ENCODE measurements at places on chromosomes 7 and 10. TPM values are rescaled to one million over a fixed set of nuclear protein-coding genes. Genes with fewer than 3 reads are reported as not detected.

Gene PNLIP
- total RNA-seq: not detected

Gene ATOH7
- total RNA-seq: 0.28 TPM

Gene SDK1
- total RNA-seq: 0.19 TPM

Gene EN2
- total RNA-seq: not detected

Gene SPDYE11
- total RNA-seq: not detected

Gene CALHM1
- total RNA-seq: not detected

Gene RAB19
- total RNA-seq: not detected

Gene PTPRZ1
- total RNA-seq: under 0.01 TPM

Gene ICA1
- not detected for total RNA-seq

Gene POLR2J2
- 1.7 TPM for total RNA-seq

Gene VWDE
- 0.19 TPM for total RNA-seq

Gene GARIN1A
- 0.38 TPM for total RNA-seq

Gene PARP12
- total RNA-seq: 17.8 TPM

Gene ZNF775
- 3.5 TPM for total RNA-seq

Gene CYP3A5
- under 0.01 TPM for total RNA-seq

Gene MET
- total RNA-seq: 67.1 TPM

Gene A1CF
- not detected for total RNA-seq

Gene ASB4
- total RNA-seq: not detected

Gene SEMA3E
- 0.38 TPM for total RNA-seq

Gene MAT1A
- total RNA-seq: not detected

Gene PLAC9
- 12.8 TPM for total RNA-seq

Gene VIPR2
- 0.28 TPM for total RNA-seq

Gene OPALIN
- total RNA-seq: not detected

Gene EVX1
- not detected for total RNA-seq

Data from regular cardiac myocyte (primary cell).